ENCODE measurements at places on chromosomes 3 and 15.
A peak's percentile ranks its signal among the peaks of the same experiment; 100 is the strongest.

GRCh38 chr3:42510325-42510724 lies 7.9 kb downstream of the VIPR1 start:
- DNase-seq: no peak

DNA sequence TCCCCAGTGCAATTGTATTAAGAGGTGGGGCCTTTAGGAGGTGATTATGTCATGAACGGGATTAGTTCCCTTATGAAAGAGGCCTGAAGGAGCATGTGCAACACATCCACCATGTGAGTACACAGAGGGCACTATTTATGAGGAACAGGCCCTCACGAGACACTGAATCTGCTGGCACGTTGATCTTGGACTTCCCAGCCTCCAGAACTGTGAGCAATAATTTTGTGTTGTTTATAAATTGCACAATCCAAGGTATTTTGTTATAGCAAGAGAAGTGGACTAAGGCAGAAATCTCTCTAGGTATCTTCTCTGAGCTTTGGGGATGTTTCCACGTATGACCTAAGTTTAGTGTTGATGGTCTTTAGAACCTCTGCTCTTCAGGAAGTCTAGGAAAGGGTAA lies 149.3 kb upstream of the CBLB start:
- no peak for DNase-seq

GRCh38 chr3:178353006-178353694 lies 183.1 kb upstream of the KCNMB2 start:
- DNase-seq: no peak

- peak; percentile 15 for DNase-seq
Observed at GRCh38 chr3:111476701-111477100, 65.3 kb upstream of the CD96 start.

- DNase-seq: no peak
Observed at GRCh38 chr3:21390136-21390535, 360.9 kb downstream of the ZNF385D start.
